Urothelium cell line (cell line): ENCODE measurements at places on chromosomes 1 and 21.

- DNase-seq, result no peak
Measured at GRCh38 chr1:80457409-80457808, 1343.3 kb upstream of the ADGRL2 start.

DNA sequence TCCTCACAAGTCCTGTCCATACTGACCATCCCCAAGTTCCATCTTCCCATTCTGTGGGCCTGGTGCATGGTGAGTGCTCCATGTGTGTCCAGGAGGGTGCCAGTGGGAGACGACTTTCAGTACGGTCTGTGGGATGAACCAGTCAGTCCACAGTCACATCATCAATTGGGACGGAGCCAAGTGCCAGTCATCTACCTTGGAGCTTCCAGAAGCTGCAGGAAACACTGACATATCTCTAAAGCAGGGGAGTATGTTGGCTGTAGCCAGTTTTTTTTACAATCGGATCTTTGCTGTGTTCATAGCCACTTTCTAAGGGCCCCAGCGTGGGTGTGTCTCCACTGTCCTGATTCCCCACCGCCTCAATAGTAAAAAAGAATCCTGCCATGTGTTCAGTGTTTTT is 13.6 kb upstream of the TRIM17 start:
- no peak for DNase-seq

DNA sequence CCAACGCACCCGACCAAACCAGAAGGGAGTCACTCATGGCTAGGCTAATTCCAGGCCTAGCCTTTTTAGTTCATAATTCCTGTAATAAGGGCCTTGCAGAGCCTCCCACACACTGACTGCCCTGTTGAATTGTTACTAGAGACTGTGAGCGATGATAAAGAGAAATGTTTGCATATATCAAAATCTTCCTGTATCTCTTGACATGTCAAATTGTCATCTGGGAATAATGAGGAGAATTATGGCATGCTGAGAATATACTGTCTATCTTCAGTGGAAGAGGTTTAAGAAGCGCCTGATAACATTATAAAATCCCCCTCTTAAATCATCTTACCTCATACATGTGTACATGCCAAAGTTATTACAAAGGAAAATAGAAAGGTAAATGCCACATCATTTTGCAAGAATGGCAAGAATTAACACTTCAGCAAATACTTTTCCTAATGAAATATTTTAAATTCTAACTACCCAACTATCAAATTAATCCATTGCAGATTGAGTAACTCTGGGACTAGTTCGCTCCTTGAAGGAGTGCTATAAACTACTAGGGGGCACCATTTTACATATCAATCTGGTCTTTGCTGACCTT is 144.1 kb downstream of the CENPF start:
- peak; percentile 5 for DNase-seq

- no peak for DNase-seq
Measured at GRCh38 chr1:222877854-222878253, 63.0 kb downstream of the DISP1 start.

GRCh38 chr1:174417921-174418320 is 29.8 kb upstream of the GPR52 start:
- no peak for DNase-seq

GRCh38 chr1:150579945-150580642 is 684 bp upstream of the MCL1 start:
- no peak for DNase-seq

GRCh38 chr1:157162345-157162744 is 24.1 kb upstream of the ETV3 start:
- DNase-seq, result no peak

GRCh38 chr1:198620951-198621824 is 17.7 kb upstream of the PTPRC start:
- no peak for DNase-seq

DNA sequence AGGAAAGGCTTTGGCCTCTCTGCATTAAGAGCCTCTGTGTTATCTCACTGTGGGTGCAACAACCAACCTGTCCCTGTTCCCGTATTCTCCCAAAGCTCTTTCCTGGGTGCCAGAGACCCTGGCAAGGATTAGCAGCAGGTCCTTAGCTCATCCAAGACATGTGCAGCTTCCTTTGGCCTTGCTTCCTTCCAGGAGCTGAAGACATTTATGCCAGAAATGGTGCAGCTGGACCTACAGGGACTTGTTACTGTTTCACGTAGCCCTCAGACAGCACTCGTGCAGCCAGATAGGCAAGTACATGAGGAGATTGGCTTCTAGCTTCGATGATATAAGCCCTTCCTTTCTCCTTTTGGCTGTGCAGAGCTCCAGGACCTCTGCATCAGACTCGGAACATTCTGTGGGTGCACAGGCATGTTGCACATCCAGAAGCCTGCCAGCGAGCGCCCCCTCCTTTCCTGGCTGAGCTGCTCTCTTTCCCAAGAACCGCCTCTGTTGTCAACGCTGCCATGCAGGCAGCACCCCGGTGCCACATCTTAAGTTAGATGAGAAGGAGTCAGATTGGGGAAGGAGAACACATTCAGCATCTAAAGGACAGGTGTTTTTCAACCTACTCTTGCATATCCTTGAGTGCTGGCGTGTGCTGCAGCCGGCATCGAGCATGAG is 284.5 kb upstream of the PLXNA2 start:
- DNase-seq, result no peak
